ENCODE measurements at places on chromosomes 2 and 18.

DNA sequence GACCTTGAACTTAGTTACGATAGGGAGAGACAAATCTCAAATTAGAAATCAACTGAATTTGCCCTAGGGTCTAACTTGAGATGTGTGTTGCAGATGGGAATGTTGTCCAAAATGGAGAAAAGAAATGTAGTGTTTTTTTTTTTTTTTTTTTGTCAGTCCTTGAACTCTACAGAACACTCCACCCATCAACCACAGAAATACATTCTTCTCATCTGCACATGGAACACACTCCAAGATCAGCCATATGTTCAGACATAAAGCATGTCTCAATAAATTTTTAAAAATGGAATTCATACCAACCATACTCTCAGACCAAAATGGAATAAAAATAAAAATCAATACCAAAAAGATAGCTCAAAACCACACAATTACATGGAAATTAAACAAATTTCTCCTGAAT is 526.5 kb downstream of the FBXO15 start:
- DNase-seq: no peak

GRCh38 chr2:134128746-134129145 is 125.1 kb upstream of the MGAT5 start:
- no peak for DNase-seq

GRCh38 chr2:180679693-180680092 is 300.7 kb upstream of the UBE2E3 start:
- DNase-seq: no peak

GRCh38 chr2:42225573-42225972 is 56.4 kb downstream of the EML4 start:
- no peak for DNase-seq

- DNase-seq: no peak
Measured at GRCh38 chr2:174004905-174005605, 39.9 kb upstream of the SP3 start.

- DNase-seq: no peak
Measured at GRCh38 chr18:69936191-69936558, 11.5 kb downstream of the CD226 start.

DNA sequence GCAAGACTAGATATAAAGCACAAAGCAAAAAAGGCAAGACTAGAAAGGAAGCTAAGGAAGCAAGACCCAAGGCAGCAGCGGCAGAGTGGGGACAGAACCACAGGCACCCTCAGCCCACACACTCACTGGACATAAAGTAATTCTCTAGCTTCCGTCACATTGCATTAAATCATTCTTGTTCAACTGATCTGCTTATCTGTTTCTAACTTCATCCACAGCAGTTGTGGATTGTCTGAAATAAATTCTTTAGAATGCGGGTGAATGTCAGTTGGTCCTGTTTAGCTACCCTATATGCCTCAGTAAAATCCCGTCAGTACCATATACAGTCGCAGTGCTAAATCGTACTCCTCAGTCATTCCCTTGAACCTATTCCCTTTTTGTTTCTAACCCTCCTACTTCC is 183.2 kb upstream of the SLC39A10 start:
- no peak for DNase-seq

GRCh38 chr2:43265421-43265820 is 39.0 kb upstream of the ZFP36L2 start:
- peak; percentile 29 for DNase-seq
